ENCODE measurements at places on chromosomes 4 and X.

GRCh38 chr4:42655269-42655637, 1.7 kb downstream of the ATP8A1 start:
- peak; percentile 21 for DNase-seq

- DNase-seq: peak; percentile 6
These were observed 421.7 kb upstream of the HTR2C start for GRCh38 chrX:114162068-114162735.

DNA sequence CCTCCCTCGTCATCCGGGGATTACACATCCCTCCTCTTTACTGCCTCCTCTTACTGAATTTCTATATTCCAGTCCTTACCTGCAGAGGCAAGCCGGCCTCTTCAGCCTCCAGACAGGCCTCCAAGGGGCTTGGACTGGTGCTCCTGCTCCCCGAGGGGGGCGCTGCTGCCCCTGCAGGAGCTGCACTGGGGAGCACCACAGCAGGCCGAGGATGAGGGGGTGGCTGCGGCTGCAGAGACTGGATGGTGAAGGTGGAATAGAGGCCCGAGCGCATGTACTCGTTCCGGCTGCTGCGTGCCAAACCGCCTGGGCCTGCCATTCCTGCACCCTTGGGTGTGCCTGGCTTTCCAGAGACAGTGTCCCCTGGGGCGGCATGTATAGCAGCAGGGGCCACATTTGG, 9.1 kb upstream of the CFP start:
- DNase-seq: no peak

- DNase-seq: no peak
These were observed 36.8 kb upstream of the REST start for GRCh38 chr4:56870946-56871345.

DNA sequence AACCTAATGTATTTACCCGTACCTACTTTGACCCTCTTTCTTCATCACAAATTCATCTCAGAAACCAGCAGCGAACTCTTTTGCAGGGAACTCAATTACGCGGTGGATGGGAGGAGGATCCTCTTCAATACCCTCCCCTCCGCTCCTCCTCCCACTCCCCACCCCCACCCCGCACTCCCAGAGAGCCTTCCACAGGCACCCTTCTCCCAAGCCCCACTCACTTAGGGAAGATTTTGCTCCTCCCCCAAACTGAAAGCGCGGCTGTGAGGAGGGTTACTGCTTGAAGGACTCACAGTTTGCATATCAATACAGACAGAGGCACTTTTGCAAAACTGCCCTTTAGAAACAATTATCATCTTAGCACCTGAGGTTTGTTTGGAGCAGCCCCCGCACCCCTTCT, 960 bp upstream of the IL1RAPL1 start:
- DNase-seq: no peak

- DNase-seq: no peak
These were observed 45.2 kb downstream of the CXCL13 start for GRCh38 chr4:77650787-77651186.

DNA sequence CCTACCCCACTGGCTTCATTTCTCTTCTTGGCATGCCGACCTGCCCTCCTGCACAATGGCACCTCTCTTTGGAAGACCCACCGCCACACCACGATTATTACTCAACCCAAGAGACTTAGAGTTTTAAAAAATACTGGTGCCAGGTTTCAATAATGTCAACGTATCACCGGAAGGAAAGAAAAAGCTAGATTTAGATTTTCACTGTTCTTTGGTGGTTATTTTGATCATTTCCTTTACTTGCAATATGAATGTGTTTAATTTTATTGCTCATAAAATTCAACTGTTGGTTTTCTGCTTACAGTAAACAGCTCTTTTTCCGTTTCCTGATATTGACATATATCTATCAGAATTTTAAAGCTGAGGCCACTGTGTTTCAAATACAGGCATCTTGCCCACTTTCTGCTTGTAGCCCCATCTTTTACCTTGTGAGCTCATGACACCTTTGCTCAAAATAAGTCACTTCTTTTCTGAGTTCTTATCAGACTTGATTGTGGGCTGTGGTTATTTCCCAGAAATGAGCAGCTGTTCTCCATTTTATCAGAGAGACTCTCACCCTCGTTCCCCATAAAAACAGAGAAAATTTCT, 439.1 kb downstream of the INPP4B start:
- DNase-seq: no peak

- DNase-seq: no peak
These were observed 28.8 kb upstream of the SETD7 start for GRCh38 chr4:139584784-139585183.

- DNase-seq: no peak
These were observed 64.6 kb upstream of the ENPP6 start for GRCh38 chr4:184282251-184282713.

DNA sequence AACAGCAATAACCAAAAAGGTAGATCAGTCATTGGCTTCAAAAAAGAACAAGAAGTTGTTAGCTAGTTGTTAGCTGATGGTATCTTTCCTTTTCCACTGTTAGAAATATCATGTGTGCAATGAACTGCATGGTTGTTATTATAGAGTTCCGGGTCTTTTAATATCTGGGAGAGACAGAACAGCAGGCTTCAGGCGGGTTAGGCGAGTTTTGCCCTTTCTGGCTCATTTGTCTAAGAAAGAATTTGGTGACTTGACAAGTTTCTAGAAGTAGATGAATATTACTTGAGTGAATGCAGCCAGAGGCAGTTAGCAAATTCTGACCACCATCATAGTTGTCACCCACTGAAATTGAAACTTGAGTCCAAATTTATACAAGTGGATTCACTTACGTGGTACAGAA, 88.9 kb upstream of the MID1 start:
- no peak for DNase-seq

GRCh38 chr4:54566608-54567007, 91.1 kb upstream of the KIT start:
- no peak for DNase-seq

GRCh38 chr4:92234393-92235176, 69.2 kb upstream of the GRID2 start:
- no peak for DNase-seq

- no peak for DNase-seq
These were observed 776.0 kb downstream of the GLUD2 start for GRCh38 chrX:121823406-121823805.

DNA sequence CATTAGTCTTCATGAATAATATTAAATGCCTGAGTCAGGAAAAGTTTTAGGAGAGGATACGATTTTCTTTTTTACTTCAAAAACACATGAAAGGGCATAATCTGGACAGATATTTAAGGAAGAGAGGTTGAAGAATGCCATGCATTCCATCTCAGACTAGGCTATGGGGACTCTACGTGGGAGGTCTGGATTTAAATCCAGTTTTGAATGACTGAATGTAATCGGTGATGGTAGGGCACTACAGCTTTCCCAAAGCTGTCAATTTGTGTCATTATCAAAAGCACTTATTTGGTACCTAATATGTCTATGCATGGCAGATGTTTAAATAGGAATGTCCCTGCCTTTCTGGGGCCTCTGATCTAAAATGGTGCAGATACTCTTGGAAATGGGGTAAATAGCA, 59.3 kb upstream of the RPL34 start:
- no peak for DNase-seq

DNA sequence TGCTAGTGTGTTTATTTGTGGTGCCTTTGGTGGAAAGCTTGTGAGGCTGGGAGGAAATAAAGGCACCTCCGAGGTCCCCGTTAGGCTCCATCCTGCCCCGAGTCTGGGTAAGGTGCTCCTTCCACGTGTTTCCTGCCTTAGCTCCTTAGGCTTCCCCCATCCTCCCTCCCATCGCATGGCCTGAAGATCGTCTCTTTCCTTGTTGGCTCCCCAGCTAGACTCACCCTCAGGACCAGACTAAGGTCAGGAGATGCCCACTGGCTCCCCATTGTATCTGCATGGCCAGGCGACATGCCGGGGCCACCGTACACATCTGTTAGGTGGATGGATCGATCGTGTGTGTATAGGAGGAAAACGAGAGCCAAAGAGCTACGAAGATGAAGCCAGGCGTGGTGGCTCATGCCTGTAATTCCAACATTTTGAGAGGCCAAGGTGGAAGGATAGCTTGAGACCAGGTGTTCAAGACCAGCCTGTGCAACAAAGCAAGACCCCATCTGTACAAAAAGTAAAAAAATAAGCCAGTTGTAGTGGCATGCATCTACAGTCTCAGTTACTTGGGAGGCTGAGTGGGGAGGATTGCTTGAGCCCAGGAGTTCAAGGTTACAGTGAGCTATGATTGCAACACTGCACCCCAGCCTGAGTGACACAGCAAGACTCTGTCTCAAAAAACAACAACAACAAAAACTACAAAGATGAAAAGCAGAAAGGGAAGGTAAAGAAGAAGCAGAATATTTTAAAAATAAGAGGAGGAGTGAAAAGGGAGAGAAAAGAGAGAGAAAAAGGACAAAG, 53.7 kb downstream of the SEPSECS start:
- DNase-seq: no peak

DNA sequence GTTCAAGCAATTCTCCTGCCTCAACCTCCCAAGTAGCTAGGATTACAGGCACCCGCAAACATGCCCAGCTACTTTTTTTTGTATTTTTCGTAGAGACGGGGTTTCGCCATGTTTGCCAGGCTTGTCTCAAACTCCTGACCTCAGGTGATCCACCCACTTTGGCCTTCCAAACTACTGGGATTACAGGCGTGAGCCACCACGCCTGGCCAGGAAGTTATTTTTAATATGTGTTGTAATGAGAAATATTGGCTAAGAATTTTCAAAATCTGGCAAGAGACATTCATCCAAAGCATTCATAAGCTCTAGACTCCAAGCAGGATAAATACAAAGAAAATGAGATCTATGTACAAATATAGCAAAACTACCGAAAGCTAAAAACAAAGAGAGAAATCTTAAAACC, 18.0 kb upstream of the METAP1 start:
- no peak for DNase-seq

GRCh38 chr4:44120646-44121045, 328.0 kb downstream of the KCTD8 start:
- DNase-seq: no peak

DNA sequence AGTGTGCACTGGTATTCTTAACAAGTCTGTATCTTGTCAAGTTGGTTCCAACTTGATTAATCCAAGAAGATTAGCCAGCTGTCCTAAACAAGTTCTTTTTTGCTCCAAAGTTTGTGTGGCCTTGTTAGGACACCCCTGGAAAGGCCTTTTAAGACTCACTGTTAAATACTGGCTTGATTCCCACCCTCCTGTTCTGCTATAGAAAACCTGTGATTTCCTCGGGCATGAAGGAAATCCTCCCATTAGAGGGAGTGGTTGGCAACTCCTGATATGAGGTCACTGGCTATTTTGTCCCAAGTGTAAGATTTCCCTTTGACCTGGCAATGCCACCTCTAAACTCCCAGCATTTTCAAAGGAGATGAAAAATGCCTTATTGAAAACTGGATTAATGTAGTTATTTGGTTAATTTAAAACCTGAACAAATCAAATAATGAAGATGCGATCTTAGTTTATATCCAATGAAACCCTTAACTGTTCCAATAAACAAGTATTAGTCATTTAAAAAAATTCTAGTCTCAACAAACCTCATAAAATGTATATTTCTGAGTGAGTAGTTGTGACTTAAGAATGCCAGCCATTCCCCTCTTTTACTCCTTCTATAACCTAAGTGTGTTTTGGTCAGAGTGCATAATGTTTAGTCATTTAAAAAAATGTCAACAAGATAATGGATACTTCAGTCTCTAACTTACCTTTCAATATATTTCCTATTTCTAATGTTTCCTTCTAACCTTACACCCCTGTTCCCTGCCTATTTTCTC, 94.4 kb downstream of the NPNT start:
- DNase-seq: no peak

DNA sequence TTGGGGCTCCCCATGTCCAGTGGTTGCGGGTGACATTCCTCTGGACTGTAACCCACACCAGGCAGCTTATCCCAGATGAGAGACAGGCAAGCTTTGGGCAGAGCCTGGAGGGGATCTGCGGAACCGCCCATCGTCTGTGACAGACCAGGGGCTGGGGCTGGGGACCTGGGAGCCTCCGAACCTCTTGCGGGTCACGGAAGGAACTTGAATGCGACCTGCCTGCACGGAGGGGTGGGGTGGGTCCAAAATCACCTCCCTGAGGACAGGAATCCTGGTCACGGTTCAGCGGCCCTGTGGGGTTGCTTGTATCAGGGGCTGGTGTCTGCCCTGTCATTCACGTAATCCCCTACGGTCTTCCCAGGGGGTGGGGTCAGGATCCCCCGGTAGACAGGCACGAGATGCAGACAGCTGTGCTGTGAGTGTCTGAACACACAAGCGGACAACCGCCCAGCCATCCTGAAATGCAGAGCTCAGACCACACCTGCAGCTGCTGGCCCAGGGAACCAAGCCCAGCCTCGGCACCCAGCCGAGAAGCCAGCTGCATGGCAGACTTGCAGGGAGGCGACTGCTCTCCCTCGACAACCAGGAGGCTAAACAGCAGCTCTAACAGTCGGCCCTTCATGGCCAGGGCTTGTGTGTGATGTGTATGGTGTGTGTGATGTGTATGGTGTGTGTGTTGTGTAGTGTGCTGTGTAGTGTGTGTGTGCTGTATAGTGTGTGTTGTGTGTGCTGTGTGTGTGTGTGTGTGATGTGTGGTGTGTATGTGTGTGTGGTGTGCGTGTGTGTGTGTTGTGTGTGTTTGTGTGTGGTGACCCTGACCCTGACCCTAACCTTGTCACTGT, 105.9 kb upstream of the ADRA2C start:
- no peak for DNase-seq

- no peak for DNase-seq
These were observed 261.2 kb upstream of the ANKRD50 start for GRCh38 chr4:124973716-124974115.

GRCh38 chr4:78242071-78242470, 184.9 kb downstream of the FRAS1 start:
- no peak for DNase-seq
